ENCODE measurements at places on chromosomes 12 and 14.

DNA sequence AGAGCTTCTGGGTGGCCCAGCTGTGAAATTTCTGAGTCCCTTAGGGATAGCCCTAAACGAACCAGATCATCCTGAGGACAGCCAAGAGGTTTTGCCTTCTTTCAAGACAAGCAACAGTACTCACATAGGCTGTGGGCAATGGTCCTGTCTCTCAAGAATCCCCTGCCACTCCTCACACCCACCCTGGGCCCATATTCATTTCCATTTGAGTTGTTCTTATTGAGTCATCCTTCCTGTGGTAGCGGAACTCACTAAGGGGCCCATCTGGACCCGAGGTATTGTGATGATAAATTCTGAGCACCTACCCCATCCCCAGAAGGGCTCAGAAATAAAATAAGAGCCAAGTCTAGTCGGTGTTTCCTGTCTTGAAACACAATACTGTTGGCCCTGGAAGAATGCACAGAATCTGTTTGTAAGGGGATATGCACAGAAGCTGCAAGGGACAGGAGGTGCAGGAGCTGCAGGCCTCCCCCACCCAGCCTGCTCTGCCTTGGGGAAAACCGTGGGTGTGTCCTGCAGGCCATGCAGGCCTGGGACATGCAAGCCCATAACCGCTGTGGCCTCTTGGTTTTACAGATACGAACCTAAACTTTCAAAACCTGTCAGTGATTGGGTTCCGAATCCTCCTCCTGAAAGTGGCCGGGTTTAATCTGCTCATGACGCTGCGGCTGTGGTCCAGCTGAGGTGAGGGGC is 38.9 kb downstream of the DAD1 start:
- no peak for DNase-seq

GRCh38 chr12:53313996-53314395 is 7.4 kb downstream of the AAAS start:
- no peak for DNase-seq

- no peak for DNase-seq
Measured at GRCh38 chr14:27372771-27373170, 774.9 kb upstream of the NOVA1 start.

GRCh38 chr12:109822951-109823411 is 10.2 kb downstream of the TRPV4 start:
- no peak for DNase-seq

GRCh38 chr14:21543963-21544362 is 17.8 kb upstream of the SALL2 start:
- no peak for DNase-seq

- DNase-seq = no peak
Measured at GRCh38 chr14:99450266-99450665, 30.4 kb downstream of the SETD3 start.

DNA sequence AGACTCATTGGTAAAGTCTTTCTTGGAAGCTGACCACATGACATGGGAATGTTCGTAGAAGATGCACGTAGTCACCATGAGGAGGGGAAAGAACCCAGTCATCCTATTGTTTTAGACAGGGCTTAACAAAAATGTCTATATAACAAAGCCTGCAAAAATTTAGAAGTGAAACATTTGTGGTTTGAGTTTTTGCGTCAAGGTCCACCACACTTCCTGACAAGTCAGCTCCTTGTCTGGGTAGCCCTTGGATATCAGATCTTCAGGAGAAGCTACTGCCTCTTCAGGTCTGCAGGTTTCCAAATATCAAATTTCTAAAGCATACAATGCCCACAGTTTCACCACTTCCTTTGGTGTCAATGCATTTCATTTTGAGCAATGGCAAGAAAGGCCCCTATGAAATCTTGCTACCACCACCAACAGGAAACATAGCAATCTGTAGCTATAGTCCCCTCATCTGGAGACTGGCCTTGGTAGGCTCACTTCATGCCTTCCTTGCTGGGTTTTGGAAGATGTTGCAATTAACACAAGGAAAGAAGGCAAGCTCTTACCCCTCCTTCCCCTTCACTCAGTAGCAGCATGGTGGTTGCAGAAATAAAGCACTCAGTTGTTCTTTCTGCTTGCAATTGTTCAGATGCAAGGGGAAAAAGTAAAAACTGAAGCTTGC is 235.2 kb downstream of the PCNX1 start:
- no peak for DNase-seq

- no peak for DNase-seq
Measured at GRCh38 chr14:95440951-95441350, 75.5 kb downstream of the SYNE3 start.

- no peak for DNase-seq
Measured at GRCh38 chr12:120674097-120674636, 12.8 kb upstream of the MLEC start.

DNA sequence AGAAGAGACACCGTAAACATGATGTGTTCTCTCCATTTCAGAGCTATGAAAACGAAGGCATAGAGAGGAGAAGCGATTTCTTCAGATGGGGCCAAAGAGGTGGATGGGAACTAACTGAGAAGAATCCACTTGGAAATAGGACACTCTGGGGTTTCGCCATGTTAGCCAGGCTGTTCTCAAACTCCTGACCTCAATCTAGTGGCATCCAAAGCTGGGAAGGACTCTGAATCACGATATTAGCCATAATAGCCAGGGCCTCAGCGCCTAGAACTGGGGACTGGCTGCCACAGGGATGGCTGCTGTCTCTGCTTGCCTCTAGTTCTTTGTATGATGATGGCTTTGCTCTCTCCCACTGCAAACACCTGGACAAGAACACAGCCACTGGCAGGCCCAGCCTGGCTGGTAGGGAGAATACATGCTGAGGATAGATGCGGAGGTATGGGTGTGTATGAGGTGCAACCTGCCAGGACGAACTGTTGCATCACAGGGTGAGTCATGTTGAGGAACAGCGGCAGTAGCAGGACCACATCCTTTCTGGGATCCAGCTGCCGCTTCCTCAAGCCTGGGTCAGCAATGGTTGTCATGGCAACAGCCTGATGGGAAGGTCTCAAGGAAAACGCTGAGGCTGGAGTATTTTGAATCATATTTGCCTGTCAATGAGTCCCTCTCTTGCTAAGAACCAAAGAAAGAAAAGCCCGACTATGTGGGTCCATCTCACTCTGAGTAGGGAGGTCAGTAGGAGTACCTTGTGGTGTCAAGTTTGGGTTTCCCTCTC is 31.1 kb downstream of the CCDC177 start:
- peak; percentile 90 for DNase-seq

DNA sequence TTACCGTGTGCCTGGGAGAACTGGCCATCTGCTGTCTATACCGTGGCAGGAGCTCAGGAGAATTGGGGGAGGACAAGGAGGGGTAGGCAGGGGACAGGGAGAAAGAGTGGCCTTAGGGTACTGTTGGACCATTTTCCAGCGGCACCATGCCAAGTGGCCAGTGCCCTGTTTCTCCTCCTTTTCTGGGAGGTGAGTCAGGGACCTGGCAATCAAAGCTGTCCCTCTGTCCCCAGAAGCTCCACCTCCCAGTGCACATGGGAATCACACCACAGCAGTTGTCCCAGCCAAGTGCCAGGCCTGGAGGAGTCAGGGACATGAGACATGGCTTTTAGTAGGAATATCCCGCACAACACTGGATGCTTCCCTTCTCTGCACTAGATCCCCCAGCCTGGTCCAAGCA is 118.0 kb downstream of the GCH1 start:
- no peak for DNase-seq

- DNase-seq = no peak
Measured at GRCh38 chr14:92800525-92800924, 6.4 kb downstream of the GOLGA5 start.

- peak; percentile 93 for DNase-seq
Measured at GRCh38 chr14:89416002-89416995, 734 bp downstream of the FOXN3 start.

DNA sequence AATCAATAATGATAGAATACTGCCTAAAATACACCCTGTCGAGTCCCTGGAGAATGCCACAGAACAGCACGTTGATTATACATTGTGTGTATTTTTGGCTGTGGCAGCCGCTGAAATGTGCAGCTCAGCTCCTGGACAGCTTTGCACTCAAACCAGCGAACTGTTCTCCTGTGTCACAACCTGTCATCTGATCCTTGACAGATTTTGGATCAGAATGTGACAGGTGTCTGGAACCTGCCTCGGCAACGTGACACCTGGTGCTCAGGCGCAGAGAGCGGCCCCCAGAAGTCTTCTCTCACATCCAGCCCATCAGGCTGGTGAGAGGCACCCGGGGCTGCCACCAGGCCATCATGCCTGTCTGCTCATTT is 19.3 kb downstream of the MVK start:
- DNase-seq = no peak

GRCh38 chr14:55481769-55482168 is 41.4 kb upstream of the TBPL2 start:
- DNase-seq = no peak

- DNase-seq = no peak
Measured at GRCh38 chr12:130147875-130148596, 14.2 kb upstream of the FZD10 start.

DNA sequence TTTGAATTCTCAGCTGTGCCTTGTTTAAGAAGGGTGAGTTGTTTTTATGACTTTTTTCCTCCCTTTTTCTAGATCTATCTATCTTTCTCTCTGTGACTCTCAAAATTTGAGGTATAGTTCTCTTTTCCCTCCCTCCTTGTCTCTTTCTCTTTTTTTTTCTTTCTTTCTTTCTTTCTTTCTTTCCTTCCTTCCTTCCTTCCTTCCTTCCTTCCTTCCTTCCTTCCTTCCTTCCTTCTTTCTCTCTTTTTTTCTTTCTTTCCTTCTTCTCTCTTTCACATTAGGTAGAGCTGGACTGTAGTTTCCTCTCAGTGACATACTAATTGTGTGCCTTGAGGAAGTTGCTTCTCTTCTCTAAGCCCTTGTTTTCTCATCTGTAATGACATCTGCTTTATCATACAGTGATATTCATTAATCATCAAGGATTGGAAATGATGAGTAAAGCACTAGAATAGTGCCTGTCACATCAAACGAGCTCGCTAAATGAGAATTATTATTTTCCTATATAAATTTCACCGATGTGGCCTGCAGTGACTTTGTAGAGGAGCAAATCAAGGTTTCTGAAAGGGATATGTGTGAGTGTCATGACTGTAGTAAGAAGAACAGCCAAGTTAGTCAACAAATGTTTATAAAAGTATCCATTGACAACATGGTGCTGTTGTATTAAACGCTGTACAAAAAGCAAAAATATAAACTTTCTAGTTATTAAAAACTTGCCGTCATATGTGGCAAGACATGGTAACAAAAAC is 78.9 kb upstream of the SLC38A2 start:
- no peak for DNase-seq
